Pulmonary artery endothelial cell (primary cell): ENCODE measurements at places on chromosomes 11 and 22.

DNA sequence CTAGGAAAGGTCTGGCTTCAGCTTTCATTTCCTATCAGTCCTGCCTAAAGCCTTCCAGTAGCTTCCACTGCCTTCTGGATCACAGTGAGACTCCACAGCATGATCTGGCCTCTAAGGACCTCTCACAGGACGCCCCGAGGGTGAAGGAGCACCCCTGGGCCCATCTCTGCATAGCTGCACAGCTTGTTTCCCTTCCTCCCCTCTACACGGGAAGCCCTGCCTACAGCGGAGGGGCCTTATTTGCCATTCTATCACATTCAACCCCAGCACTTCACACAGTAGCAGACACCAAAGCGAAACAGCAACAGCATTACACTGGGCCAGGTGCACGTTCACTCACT is 162.3 kb upstream of the GRK3 start:
- DNase-seq = no peak

DNA sequence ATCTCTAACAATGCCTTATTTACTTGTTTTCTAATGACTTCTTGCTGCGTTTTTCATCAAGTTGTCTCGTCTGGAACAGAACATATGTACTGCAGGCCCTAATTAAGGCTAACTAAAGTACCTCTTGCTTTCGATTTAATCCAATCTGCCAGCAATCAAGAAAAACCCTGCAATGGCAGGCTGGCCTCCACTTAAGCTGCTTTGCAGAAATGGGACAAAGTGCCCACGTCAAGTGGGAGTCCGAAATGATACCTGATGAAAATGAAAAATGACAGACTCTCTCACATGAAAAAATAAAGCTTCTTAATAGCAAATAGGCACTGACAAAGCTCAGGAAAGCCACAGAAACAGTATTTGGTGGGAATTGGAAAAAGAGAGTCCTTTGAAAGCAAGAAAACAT is 1454.7 kb downstream of the FAM181B start:
- no peak for DNase-seq

- DNase-seq = no peak
Measured at GRCh38 chr11:43931717-43932039, 10.8 kb upstream of the C11orf96 start.

GRCh38 chr11:46356924-46357482 is 9.7 kb downstream of the DGKZ start:
- no peak for DNase-seq

DNA sequence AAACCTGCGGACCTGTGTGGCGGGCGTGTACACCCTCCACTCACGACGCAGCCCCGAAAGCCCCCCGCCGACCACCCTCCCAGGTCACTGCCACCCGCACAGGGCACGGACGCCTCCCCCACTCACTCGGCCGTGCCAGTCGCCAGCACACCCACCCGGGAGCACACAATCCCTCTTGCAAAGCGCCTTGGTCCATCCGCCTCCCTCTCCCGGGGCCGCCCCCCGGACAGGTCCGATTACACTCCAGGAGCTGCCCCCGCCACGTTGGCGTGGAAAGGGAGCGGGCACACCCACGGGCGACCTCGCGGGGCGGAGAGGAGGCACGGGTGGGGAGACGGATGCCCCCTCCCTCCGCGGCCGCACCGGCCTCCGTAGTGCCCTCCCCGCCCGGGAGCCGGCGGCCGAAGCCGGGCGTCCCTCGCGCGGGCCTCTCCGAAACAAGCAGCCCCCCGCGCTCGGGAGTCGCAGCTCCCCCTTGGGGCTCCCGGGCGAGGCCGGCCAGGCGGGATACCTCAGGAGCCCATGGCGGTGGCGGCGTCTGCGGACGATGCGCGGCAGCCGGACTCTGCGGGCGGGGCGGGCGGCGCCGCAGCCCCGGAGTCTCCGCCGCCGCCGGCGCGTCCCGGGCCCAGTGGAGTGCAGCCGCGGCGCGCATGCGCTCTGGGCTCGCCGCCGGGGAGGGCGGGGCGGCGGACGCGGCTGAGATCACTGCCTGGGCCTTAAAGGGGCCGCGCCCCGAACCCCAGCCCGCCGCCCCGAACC is at the start of gene TMEM184B:
TMEM184B (minus strand) TSS at position 638 of the 762 bp plus-strand sequence. CDS start 25,049 bp downstream, outside the sequence.
- DNase-seq = no peak
